ENCODE measurements at places on chromosomes 6 and 20.

DNA sequence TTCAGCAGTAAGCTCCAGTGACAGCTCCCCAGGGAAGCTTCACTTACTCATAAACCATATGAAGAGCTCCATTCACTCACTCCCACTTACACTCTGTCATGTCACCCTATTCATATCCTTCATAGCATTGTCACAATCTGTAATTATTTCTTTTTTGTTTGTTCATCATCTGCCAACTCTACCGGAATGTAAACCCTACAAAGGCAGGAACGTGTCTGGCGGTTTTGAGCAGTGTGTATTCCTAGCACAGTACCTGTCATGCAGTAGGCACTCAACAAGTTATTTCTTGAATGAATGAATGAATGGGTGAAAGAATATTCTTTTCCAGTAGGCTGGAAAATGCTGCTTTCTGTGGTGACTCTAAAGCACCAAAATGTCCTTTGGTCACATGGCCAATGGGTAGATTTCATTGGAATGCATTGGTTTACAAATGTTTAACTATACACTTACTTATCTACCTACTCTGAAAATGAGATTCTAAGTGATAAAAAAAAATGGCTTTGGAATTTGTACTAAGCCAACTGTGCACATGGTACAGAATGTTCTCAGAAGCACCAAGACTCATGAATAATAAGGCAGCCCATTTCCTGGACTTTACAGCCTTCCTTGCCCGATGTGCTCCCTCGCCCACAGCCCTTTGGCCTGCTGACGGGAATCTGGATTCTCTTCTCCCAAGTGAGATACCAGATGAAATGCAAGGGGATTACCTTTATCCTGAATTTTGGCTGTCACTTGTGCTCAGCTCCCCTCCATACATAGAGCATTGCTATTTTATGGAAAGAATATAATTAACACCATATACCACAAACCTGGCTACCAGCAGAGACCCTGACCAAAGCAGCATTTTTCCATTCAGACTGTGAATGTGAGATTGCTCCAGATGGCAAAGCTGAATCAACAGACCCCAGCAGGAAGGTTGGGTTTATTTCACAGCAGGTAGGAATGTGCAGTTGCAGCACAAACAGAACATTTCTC, 273.3 kb downstream of the ALDH8A1 start:
- DNase-seq = no peak

DNA sequence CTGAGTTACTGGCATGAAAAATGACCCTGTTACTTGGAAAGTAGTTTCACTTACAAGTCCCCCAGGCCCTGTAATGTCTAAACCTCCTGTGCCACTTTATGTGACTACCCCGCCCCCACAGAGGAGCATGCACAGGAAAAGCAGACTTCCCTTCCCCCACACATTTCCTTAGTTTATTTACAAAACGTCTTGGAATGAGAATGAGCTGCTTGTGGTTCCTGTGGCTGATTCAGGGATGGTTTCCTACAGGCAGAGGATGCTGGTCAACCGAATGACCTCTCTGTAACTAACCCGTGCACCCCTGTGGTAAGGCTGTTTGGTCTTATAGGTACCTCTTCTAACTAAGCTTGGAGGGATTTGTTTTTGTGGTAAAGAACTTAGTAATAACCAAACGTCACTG, 28.5 kb downstream of the RSPO3 start:
- no peak for DNase-seq

DNA sequence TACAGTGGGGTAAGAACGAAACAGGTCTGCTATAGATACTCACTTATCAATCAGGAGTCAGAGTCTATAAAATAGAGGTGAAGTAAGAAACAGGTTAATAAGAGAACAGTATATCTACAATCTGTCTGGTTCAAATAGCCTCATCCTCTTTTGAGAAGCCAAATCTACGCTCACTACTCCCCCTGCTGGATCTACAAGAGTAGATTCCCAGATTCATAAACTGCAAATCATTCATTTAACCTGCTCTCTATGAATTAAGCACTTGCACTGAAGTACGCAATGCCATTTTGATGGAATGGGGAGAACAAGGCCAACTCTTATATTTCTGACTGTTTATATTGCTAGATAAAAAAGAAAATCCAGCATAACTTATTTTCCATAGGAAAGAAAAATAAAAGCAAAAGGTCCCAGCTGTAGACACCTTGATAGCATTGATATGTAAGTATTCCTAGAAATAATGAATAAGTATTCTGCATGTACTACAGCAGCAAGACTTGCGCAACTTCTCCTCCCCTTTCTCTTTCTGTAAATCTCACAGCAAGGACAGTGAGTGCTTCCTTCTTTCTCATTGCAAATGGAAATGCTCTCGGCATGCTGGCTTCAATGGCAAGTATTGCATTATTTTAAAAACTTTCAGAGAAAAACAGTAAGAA, 92.3 kb downstream of the RFX6 start:
- no peak for DNase-seq

DNA sequence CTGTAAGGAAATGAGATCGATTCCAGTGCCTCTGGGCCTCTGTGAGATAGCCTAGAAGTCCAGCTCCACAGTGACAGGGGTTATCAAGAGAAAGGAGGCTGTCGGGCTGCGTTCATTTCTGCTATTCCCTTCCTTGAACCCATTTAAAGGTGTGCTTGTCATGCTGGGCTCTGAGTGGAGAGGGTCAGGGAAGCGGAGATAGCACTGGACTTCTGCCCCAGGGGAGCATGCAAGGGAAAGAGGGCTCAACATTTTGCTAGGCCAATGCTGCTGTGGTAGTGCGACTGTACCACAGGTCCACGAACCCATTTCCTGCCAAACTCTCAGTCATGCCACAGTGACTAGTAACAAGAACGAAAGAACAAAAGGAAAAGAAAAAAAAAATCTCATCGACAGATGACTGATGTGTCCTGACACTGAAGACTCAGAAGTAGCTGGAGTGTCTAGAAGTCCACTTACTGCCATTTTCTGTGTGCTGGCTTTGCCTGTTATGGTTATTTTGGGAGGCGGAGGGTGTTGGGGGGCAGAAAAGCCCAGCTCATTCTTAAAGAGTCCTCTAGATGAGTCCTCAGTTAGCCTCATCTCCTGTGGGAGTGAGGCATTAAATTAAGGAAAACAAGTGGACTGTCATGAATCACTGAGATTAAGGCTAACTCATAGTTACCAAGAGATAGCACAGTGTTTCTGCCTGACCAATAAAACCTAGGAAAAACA, 8.1 kb downstream of the NEDD9 start:
- DNase-seq = peak; percentile 11

- DNase-seq = no peak
Measured at GRCh38 chr20:25225642-25226432, 22.0 kb upstream of the PYGB start.

DNA sequence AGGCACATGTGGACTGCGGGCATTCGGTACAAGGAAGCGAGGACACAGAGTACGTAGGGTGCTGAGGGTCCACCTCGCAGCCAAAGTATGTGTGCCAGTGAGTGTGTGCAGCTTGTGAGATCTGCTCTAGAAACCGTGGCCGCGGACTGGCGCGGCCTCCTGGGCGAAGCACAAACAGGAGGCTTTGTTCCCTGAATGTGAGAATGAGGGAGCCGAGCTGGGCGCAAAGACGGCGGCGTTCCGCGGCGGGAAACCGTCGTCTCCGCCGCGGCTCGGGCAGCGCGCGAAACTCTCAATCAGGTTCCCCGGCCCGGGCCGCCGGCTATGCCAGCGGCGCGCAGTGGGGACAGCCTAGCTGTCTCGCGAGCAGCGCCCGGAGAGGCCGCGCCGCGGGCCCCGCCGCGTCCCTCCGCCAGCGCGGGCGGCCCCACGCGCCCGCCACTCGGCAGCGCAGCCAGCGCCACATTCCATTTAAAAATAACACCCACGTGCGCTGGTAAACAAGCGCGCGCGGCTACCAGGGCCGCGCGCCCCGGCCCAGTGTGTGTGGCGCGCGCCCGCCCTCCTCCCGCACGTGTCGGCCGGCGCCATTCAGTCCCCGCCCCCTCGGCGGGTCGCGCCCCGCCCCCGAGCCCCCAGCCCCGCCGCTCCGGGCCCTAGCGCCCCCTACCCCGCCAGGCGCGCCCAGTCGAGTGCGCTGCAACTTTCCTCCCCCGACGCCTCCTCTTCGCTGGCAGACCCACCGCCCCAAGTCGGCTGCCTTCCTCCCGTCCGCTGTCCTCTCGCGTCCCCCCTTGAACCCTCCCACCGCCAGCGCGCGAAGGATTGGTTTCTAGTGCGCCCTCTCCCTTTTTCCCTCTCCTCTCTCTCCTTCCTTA, 3.0 kb upstream of the FOXO3 start:
- DNase-seq = peak; percentile 53

Measured in activated T-helper 1 cell treated with anti-CD3 and anti-CD28 coated beads, Interleukin-2, amount 50 U/mL, for 16 hours (primary cell).